ENCODE measurements at places on chromosomes 2 and 18.

- DNase-seq, result no peak
Measured at GRCh38 chr2:45382744-45383143, 228.3 kb downstream of the SRBD1 start.

DNA sequence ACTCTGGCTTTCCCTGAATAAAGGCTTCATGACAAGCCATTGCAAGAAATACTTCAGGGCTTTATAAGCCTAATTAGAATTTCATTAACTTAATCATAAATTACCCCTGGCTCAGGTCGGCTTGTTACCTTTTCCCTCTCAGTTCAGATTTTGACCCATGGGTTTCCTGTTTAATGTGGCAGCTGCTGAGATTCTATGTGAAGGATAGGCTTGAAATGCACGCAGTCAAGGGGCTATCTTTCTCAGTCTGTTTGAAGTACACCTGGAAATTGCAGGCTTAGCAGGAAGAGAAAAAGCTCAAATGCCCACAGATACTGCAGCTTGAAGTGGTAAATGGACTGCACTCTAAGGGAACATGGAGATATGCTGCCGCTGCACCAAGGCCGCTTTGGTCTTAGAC lies 49.4 kb downstream of the CAVIN2 start:
- DNase-seq, result no peak

DNA sequence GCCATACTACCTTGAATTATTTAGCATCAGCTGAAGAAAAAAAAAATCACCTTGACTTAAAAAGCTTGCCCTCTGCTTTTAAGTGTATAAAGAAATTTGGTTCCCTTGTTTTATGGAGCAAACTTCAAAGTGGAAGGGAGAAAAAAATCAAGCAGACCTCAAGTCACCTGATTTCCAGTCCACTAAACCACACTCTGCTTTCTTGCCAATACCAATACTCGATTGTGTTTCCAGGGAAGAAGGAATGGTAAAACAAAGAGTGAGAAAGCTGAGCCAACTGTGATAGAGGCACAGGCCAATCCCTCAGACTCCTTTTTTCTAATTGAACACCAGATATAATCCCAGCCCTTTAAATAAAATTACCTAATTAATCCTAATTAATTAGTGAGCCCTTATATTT lies 587.3 kb downstream of the ARHGAP15 start:
- DNase-seq, result no peak

DNA sequence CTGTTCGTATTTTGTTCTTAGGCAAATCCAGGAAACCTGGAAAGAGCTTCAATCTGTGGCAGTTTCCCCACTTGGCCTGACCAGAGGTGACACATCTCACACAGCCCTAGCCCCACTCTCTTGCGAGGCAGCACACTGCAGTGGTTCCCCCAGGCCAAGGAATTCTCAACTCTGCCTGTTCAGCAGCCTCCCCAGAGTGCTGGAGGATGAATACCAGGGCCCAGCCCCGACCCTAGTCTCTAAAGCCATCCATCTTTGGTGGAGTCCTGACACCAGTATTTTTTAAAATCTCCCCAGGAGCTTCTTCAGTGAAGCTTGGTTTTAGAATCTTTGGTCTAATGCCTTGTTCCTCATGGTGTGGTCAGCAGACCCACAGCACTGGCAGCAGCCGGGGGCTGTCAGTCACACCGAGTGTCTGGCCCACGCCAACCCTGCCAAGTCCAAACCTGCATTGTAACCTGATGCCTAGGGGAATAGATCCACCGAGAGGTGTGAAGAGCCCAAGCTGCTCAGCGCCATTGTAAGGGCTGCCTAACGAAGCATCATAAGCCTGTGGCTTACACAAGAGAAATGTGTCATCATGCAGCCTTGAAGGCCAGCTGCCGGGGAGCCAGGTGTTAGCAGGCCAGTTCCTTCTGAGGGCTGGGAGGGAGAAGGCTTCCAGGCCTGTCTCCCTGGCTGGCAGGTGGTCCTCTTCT lies 428.7 kb upstream of the ID2 start:
- no peak for DNase-seq

GRCh38 chr2:234723400-234723799 lies 226.5 kb upstream of the ARL4C start:
- no peak for DNase-seq

DNA sequence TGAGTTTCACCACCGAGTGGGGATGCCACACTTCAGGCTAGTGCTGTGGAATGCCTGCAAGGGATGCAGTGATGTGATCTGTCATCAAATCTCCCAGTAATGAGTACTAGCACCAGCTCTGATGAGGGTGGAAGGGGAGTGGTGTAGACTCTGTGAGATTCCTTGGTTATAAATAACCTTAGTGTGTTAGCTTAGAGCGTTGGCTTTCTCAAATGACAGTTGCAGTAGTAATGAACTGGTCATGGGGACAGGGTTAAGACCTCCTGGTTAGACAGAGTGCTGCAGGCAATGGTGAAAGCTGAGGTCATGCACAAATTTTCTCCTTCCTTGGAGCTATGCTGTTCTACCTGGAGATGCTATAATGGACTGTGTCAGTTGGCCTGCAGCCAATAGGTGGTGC lies 1063.4 kb upstream of the CRIM1 start:
- DNase-seq, result no peak

DNA sequence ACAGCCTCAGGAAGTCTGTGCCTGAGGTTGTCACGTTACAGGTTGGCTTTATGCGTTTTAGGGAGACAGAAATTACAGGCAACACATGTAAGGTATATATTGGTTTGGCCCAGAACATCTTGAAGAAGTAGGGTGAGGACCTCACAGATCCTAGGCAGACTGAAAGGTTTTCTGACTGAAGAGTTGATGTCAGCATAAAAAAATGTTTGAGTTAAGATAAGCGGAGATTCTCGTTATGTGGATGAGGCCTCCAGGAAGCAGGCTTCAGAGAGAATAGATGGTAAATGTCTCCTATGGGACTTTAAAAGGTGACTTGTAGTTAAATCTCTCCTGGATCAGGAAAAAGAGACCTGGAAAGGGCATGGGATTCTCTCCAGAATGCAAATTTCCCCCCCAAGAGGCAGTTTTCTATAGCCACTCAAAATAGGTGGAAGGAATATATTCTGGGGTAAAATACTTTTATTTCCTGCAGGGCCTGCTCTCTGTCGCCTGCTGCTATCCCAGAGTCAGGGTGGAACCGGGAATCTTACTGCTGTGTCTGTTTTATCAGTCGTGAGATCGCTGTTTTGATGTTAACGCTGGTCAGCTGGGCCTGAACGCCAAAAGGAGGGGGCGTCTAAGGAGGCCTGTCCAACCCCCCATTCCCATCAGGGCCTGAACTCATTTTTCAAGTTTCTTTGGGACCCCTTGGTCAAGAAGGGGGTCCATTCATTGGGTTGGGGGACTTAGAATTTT lies 171.1 kb downstream of the HDAC4 start:
- DNase-seq, result no peak

DNA sequence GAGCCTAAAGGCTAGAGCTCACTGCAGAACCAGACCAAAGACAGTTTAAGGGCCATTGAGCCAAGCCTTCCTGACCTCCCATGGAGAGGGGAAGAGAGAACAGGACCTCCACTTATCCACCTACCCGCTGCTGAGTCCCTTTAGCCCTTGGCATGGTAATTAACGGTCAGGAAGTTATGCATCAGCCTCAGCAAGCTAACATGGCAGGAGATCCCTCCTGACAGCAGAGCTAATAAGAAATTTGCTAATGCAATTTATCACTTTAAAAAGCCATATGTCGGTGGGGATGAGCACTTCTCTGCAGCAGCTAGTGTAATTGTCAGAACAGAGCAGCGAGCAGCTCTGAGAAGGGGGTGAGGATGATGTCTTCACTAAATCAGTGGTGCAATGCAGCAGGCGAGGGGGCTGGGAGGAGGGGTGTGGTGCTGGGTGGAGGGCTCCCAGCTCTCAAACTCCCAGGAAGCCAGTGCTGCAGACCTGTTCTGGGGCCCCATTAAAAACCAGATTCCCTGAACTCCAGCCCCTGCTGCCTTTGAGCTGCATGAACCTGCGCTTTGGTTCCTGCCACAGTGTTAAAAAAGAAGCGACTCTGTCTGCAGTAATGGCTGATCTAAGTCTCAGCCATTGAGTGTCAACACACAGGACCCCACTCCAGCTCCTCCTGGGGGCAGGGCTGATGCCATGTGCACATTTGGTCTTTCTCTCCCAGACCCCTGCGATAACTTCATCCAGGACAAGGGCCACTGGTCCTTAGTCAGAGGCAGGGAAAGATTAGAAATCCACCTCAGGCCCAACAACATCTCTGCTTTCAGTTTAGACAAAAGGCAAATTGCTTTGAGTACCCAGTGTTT lies 84.2 kb upstream of the STPG4 start:
- no peak for DNase-seq

- no peak for DNase-seq
Measured at GRCh38 chr2:55114597-55114996, 64.3 kb upstream of the RTN4 start.

GRCh38 chr2:11074246-11074820 lies 80.9 kb upstream of the SLC66A3 start:
- no peak for DNase-seq

- DNase-seq, result no peak
Measured at GRCh38 chr2:232892843-232893242, 22.8 kb downstream of the SNORC start.

- no peak for DNase-seq
Measured at GRCh38 chr18:73615506-73615905, 532.1 kb downstream of the FBXO15 start.

DNA sequence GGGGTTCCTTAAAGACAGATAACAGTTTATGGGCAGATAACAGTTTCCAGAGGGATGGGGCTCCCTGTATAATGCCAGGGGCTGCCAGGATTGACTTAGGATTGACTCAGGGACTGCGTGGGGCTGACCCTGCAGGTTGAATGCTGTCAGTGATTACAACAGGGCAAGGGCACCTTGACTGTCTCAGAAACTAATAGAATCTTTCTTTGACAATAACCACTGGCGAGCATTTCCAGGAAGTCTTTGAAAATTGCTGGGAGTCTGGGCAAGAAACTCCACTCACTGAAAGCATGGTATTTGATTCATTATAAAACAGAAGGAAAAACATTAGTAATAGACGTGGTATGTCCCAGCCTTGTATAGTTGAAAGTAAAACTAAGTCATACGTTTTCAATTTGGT lies 101.0 kb downstream of the GPD2 start:
- no peak for DNase-seq

DNA sequence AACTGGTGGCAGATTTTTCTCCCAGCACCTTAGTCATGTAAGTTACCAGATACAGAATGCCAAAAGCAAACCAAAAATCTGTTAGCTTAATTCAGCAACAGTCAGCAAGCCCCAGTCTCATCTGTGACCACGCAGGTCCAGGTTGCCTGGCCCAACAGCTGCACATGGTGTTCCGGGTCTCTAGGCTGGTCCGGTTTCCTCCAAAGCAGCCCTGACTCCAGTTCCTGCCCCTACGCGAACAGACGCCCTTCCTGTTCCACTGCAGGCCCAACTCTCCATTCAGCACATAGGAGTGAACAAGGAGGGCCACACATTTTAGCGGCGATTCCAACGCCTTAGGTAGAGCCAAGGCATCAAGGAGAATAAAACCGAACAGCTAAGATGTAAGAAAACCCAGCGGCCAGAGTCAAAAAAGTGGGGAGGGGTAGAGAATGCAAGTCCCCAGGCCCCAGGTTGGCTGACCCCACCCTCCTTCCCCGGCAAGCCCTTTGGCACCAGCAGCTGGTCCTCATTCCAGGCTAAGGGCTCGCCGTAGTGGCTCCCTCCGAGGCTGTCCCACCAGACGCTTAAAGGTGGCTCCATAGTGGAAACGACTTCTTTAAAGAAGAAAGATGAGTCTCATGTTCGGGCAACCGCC lies 1.5 kb downstream of the STK25 start:
- no peak for DNase-seq

GRCh38 chr2:240898108-240898730 lies 2.3 kb upstream of the MAB21L4 start:
- DNase-seq, result no peak

GRCh38 chr2:233934524-233934923 lies 17.4 kb downstream of the TRPM8 start:
- no peak for DNase-seq

DNA sequence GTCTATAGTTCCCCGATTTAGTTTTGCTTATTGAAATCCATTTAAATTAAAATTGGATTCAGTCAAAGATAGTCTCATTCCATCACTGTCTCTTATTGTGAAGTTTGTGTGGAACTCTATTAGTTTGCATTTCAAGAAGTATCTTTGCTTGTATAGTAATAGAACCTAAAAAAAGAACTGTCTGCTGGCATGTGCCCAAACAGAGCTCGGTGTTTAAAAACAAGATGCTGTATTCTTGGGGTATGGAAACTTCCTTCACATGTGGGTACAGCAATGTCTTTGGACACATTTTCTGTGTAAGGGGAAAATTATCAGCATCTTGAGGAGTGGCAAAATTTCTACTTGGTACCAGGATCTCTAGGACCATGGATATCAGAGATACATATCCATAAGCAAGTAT lies 292.6 kb downstream of the PLCL1 start:
- no peak for DNase-seq

- no peak for DNase-seq
Measured at GRCh38 chr2:196640031-196640548, 575 bp downstream of the CCDC150 start.

DNA sequence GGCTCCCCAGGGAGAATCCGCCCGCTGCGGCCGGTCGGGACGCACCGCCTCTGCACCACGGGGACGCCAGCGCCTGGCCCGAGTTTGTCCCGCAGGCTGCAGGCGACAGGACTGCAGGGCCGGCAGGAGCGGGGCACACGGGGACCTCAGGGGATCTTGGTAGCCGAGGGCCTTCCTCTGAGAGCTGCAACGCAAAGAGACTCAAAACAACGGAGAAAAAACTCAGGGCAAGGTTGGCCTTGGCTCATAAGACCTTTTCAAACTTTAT lies 79.7 kb downstream of the ARHGEF4 start:
- DNase-seq, result no peak

Data from activated CD4-positive, alpha-beta T cell treated with anti-CD3 and anti-CD28 coated beads, Interleukin-2, amount 50 U/mL, for 4 hours (primary cell).